Nephron progenitor cell (in vitro differentiated cells): ENCODE measurements at places on chromosomes 2 and 18.

- no peak overlapping the region for H3K4me3 ChIP-seq
- no peaks in the 10 kb centered on the region for H3K36me3 ChIP-seq
- no peak for DNase-seq
- H3K4me1 ChIP-seq: peaks cover 65% of the 10 kb centered on the region
- no peak overlapping the region for H3K27ac ChIP-seq
Observed at GRCh38 chr2:19575641-19576040, 217.2 kb upstream of the OSR1 start.

- H3K27ac ChIP-seq: no peak overlapping the region
- DNase-seq: no peak
- H3K4me1 ChIP-seq: peaks cover 47% of the 10 kb centered on the region
- peaks cover 18% of the 10 kb centered on the region for H3K27me3 ChIP-seq
- peaks cover 9% of the 10 kb centered on the region for H3K36me3 ChIP-seq
- no peak overlapping the region for H3K4me3 ChIP-seq
Observed at GRCh38 chr2:10410001-10410822, 37.9 kb downstream of the ODC1 start.

GRCh38 chr2:76491503-76491902, 780.8 kb upstream of the GCFC2 start:
- H3K27ac ChIP-seq: no peak overlapping the region
- H3K4me3 ChIP-seq: no peak overlapping the region
- no peaks in the 10 kb centered on the region for H3K4me1 ChIP-seq

GRCh38 chr18:12296457-12296856, 11.6 kb upstream of the TUBB6 start:
- H3K4me1 ChIP-seq: peaks cover 21% of the 10 kb centered on the region
- peaks cover 7% of the 10 kb centered on the region for H3K27me3 ChIP-seq
- H3K4me3 ChIP-seq: no peak overlapping the region
- H3K27ac ChIP-seq: no peak overlapping the region

DNA sequence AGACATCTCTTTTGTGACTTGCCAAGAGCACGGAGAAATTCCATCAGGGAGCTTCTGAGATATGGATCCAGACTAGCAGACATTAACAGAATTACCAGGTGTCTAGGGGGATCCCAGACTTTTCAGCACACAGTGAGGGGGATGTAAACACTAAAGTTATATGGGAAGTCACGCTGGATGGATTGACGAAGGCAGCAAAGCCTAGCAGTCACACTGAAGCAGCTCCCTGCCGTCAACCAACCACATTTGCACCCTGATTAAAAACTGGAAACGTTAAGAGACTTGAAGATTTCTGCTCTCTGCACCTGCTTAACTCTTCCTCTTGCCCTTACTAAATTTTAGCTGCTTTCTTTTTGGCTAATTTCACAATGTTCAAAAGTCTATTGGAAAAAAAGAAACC, 62.5 kb upstream of the BCL2L11 start:
- peaks cover 7% of the 10 kb centered on the region for H3K36me3 ChIP-seq
- peaks cover 8% of the 10 kb centered on the region for H3K27me3 ChIP-seq

- H3K4me3 ChIP-seq: no peak overlapping the region
- peaks cover 5% of the 10 kb centered on the region for H3K36me3 ChIP-seq
- H3K27ac ChIP-seq: peak overlapping the region; percentile 43
Observed at GRCh38 chr2:108129636-108130035, 110.1 kb upstream of the SULT1C3 start.

DNA sequence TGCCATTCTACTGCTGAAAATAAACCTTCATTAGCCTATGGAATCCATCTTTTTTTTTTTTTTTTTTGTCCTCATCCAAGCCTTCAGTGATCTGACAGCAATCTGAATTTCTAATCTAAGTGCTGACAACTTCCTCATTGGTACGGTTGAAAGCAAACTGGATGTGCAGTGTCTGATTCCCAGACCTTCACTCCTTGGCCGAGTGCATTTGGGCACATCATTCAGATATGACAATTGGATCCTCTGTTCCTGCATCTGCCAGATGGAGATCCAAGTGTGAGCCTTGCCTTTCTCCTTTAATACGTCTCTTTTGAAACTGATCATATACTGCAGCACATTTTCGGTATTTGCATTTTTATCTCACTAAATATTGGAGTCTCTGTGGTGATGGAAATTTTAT, 713.1 kb downstream of the DCDC2C start:
- H3K27me3 ChIP-seq: peaks cover 3% of the 10 kb centered on the region
- no peak overlapping the region for H3K27ac ChIP-seq
- H3K36me3 ChIP-seq: no peaks in the 10 kb centered on the region
- no peak overlapping the region for H3K4me3 ChIP-seq
